ENCODE measurements at places on chromosomes 2 and 18.

DNA sequence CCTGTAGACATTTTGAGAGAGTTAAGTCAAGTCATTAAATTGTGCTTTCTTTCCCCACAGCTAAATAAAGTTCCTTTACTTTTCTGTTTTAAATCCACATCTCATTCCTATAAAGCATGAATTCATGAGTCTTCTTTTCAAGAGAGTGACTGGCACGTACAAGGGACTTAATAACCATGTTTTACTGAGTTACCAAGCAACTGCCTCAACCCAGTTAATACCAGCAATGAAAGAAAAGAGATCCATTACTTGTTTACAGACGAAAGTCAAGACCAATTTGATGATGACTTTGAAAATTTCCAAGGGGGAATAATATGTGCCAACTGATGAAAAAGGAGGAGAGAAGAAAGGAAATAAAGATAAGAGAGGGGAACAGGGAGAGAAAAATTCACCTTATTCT, 1082.5 kb upstream of the GYPC start:
- DNase-seq, result no peak

DNA sequence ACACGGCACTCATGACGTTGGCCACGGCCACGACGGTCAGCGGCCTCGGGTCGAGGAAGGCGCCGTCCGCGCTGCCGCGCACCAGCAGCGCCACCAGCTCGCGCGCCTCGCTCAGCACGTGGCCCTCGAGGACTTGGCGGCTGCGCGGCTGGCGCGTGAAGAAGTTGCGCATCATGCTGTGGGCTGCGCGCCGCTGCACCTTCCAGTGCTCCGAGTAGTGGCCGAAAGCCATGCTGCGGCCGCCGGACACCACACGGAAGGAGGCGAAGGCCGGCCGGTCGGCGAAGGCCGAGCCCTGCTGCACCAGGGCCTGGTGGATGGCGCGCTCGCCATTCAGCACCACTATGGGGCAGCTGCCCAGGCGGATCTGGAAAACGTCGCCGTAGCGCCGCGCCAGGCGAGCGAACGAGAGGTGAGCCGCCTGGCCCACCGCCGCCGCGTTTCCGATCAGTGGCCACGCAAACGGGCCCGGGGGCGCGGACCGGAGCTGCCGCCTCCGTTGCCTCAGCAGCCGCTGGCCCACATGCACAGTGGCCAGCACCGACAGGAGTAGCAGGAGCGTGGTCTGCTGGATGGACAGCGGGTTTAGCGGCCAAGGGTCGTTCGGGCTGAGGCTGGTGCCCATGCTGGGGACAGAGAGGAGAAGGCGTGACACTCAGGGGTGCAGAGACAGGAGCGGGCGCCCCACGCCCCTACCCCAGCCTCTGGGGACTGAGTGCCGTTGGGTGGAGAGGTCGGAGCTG, 1.0 kb downstream of the CYP1B1 start:
- no peak for DNase-seq

- DNase-seq, result no peak
Measured at GRCh38 chr2:70684846-70685622, 83.0 kb downstream of the ADD2 start.

GRCh38 chr2:160921386-160921964, 238.8 kb upstream of the TANK start:
- DNase-seq, result no peak

GRCh38 chr2:63819256-63819655, 22.4 kb upstream of the UGP2 start:
- no peak for DNase-seq

DNA sequence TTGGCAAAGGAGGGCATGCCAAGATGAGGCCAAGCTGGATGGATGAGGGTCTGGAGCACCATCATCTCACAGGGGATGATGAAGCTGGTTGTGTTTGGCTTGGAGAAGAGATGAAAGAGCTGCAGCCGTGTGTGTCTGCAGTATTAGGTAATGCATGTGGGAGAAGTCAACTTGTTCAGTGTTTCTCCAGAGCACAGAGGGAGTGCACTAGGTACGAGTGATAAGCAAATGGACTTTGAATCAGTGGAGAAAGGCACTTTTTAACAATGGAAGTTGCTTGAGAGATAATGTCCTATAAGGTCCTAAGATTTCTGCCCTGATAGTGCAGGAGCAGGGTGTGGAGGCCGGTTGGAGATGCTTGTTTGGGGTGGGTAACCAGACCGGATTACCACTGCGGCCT, 36.0 kb downstream of the SLC14A2 start:
- DNase-seq, result no peak

- no peak for DNase-seq
Measured at GRCh38 chr18:51802569-51803428, 537.2 kb upstream of the DCC start.

DNA sequence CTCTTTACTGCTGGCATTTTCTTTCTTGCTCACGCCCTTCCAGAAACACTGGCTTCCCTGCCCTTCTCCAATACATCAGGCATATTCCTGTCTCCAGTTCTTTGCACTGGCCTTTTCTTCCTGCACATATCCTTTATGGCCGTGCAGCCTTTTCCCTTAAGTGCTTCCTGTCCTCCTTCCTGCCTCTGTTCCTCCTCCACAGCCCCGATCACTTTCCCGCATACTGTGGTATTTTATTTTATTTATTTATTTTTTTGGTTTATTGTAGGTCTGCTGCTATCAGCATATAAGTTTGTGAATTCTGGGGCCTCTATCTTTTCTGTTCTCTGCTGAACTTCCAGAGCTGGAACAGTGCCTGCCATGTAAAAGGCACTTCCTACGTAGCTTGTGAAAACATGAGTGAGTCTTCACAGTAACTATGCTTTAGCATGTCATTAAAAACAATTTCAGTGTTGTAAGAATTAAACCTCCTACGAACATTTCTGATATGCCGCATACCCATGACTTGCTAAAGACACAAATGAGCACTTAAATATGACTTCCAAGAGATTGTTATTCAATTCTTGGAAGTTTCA, 289.1 kb downstream of the TRIB2 start:
- no peak for DNase-seq

- no peak for DNase-seq
Measured at GRCh38 chr2:226661789-226662545, 137.7 kb downstream of the IRS1 start.

DNA sequence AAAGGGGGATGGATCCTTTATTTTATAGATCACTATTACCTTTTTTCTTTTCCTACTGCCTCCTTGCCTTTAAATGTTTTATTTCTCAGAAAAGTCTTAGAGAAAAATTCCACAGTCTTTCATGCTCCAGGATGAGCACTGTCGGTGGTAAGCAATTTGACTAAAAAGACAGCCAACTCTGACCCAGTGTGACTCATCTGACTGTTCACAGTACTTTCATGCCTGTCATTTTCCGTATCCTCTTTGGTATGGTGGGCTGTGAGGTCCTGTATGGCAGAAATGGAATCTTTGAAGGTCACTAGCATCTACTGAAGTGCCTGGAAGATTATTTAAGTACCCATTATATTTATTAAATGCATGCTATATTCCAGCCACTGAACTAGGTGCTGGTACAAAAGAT, 2.1 kb upstream of the RFTN2 start:
- DNase-seq, result no peak

- no peak for DNase-seq
Measured at GRCh38 chr18:79275461-79275860, 120.3 kb upstream of the NFATC1 start.

- DNase-seq, result no peak
Measured at GRCh38 chr2:41990688-41991087, 57.1 kb upstream of the PKDCC start.

DNA sequence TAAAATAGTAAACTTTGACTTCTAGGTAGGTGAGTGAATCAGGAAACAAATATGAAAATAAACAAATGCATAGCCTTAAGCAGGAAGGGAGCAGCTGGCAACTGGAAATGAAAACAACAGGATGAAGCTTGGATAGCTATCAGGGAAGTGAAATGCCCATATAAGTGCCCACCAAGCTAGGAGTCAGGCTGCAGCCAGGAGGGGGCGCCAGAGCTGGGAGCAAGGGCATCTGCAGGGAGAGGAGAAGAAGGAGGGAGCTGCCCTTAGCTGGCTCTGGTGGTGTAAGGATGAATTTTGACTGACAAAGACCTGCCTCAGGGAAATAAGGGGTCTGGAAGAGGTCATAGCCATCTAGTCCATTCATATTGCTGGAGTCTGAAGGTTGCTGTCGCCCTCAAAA, 298.3 kb downstream of the TDRD15 start:
- DNase-seq, result no peak

DNA sequence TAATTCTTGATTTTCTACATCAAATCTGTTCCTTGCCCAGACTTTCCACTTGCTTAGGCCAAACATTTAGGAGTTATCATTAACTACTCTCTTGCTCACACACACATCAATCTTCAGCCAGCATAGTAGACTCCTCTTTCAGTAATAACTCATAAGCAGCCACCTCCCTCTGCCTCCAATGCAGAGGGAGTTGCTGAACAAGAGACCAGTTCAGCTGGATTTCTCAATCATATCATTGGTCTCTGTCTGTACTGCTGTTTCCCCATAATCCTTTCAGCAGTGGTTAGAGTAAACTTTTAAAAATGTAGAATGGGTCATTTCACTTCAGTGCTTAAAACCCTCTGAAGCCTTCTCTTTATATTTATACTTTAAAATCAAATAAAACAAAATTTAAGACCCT, 112.9 kb downstream of the SLC39A10 start:
- no peak for DNase-seq

Measured in CD8-positive, alpha-beta T cell (primary cell).